GM19239 (cell line): ENCODE measurements at places on chromosomes 16 and 17.

- DNase-seq, result no peak
These were observed 684 bp upstream of the SPIRE2 start for GRCh38 chr16:89827383-89828198.

DNA sequence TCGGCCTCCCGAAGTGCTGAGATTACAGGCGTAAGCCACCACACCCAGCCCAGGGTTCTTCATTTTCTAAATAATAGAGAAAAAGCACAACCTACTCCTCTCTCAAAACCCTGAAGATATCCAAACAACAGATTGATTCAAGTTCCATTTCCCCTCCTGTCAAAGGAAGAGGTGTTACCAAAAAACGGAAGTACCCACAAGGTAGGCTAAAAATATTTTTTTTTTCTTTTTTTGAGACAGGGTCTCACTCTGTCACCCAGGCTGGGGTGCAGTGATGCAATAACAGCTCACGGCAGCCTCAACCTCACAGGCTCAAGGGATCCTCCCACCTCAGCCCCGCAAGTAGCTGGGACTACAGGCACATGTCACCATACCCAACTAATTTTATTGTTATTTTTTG lies 18.9 kb downstream of the UTP6 start:
- no peak for DNase-seq

GRCh38 chr17:73410586-73411312 lies 98.9 kb upstream of the CDC42EP4 start:
- DNase-seq, result no peak

GRCh38 chr16:35636480-35637230 lies 2177.2 kb downstream of the TP53TG3F start:
- no peak for DNase-seq

GRCh38 chr16:4700997-4701743 lies 7.8 kb downstream of the NUDT16L1 start:
- DNase-seq, result no peak

DNA sequence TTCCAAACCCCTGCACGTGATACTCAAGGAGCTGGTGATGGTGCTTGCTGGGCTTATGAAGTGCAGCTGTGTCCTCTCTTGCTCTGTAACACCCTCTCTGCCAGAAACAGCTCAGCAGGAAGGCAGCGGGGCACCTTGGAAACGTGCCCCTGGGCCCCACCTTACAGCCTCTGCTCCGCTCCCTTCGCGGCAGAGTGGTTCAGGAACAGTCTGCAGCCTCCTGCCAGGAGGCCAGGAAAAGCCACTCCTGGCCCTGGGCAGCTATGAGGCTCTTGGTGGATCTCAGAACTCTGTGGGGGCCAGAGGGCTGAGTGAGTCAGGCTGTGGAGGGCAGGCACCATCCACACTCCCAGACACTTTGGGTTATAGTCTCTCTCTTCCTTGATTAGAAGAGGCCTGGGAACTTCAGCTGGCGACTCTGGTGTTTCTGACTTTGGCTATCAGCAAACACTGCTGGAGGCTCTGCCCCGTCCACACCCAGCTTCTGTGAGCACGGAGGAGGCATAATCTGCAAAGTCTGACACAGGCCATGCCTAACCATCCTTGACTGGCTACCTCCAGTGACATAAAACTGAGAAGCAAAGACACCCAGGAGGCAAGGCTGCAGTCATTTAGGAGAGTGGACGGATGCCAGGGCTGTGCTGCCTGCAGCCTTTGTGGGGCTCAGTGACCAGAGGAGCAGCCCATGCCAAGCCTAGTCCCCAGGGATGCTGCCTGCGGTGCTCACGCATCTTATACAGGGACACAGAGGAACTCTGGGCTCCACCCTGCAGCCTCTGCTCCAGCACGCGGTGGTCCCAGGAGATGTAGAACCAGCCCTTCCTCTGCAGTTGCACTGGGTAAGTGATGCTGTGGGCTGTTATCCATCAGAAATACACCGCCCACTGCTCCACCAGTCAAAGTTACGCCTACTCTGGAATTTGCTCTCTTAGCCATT lies 65.3 kb downstream of the METRNL start:
- no peak for DNase-seq

- DNase-seq, result no peak
These were observed 1.3 kb upstream of the FSCN2 start for GRCh38 chr17:81526662-81527571.

- no peak for DNase-seq
These were observed 13.7 kb downstream of the SLX4 start for GRCh38 chr16:3597676-3598075.

DNA sequence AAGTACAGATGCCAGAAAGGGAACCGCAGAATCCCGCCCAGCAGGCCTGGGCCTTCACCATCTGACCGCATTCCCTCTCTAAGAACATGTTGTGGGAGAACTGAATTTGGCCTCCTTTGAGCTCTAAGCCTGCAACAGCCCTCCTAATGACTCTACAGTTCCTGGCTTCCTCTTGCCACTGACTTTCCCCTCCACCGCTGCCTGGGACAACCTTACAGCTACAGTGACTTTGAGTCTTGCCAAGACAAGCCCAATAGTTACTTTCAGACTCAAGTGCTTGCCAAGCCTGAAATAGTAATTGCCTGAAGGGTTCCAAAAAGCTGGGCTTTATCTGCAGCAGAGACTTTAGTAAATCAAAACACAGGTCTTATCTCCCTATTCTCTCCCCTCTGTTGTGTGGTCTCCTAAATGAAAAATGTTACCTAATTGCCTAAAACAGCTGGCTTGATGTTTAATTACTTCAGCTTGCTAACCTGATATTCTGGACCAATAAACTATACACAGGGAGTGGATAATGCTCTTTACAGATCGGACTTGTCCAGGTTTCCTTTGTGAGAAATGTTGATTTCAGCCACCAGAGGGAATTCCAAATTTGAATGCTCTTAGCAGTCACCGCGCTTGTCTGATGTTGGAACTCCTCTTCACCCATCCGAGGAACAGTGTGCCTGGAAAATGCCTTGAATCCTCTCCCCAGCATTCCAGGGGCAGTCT lies 85.1 kb upstream of the TBX2 start:
- no peak for DNase-seq

GRCh38 chr16:49918257-49918656 lies 62.3 kb upstream of the ZNF423 start:
- no peak for DNase-seq

- DNase-seq, result no peak
These were observed 42.5 kb downstream of the SLC6A2 start for GRCh38 chr16:55698331-55698730.

GRCh38 chr16:75025761-75026160 lies 26.9 kb downstream of the ZNRF1 start:
- DNase-seq, result no peak

GRCh38 chr16:89031715-89032659 lies 55.0 kb upstream of the CBFA2T3 start:
- DNase-seq, result peak; percentile 66

GRCh38 chr17:6525141-6525540 lies 31.2 kb downstream of the PITPNM3 start:
- DNase-seq, result no peak

DNA sequence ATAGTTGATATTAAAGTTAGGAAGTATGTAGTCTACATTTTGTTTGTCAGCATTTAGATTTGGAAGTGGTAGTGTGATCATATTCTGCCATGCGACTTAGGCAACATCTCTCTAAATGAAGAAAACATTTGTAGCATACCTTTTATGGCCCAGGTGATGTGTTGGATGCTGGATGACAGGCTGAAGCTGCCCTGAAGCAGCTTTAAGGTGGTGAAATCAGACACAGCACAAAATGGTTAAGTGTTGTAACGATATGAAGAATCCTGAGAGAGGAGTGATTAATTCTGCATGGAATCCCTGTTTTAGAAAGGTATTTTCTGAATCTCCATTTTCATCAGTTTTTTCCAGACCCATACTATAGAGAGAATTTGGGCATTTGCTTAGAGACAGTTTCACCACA lies 28.3 kb downstream of the AATF start:
- DNase-seq, result no peak

DNA sequence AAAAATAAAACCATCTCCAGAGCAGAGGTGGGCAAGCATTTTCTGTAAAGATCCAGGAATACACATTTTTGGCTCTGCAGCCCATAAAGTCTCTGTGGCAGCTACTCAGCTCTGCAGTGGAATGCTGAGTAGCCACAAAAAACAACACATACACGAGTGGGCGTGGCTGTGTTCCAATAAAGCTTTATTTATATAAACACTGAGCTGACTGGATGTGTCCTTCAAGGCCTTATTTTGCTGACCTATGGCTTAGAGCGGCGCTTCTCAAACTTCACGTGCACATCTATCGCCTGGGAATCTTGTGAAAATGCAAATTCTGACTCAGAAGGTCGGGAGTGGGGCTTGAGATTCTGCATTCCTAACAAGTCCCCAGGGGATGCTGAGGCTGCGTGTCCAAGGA lies 39.7 kb downstream of the XYLT1 start:
- no peak for DNase-seq

GRCh38 chr16:8761078-8761477 lies 36.4 kb downstream of the TMEM186 start:
- no peak for DNase-seq

DNA sequence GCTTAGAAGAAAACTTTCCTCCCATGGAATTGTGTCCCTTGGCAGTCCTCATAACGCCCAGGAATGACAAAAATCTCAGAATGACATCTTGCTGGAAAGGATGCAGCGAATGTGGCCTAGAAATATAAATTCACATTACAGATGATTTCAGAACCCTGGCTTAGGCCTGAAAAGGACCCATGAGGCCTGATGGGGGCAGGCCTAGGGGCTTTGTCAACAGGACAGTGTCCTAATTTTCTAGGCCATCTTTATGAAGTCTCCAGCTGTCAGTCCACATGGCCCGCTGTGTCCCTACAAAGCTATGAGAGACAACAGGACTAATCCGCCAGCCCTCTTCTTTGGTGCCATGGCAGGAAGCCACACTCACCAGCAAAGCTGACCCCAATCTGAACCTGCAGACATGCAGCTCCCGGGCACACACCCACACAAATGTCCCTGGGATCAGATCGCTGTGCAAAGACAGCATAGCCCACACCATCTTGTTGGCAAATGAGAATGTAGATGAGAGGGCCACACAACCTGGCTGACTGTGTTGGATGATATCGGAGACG lies 40.4 kb upstream of the DNAH17 start:
- DNase-seq, result no peak

GRCh38 chr16:84084570-84085270 lies 32.0 kb downstream of the MBTPS1 start:
- DNase-seq, result peak; percentile 70

DNA sequence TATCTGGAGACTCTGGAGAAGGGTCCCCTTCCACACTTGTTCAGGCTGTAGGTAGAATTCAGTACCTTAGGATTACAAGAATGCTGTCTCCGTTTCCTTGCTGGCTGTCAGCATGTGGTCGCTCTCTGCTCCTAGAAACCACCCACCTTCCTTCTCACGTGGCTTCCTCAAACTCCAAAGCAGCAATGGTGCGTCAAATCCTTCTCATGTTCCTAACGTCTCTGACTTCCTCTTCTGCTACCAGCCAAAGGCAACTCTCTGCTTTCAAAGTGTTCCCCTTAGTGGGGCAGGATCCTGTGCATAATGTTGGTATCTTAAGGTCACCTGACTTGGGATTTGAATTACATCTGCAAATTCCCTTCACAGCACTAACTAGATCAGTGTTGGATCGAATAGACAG lies 30.9 kb upstream of the DYNLRB2 start:
- no peak for DNase-seq

- no peak for DNase-seq
These were observed 436.8 kb downstream of the CA10 start for GRCh38 chr17:51721730-51722129.

GRCh38 chr17:57662644-57663308 lies 82.3 kb downstream of the CCDC182 start:
- DNase-seq, result no peak

DNA sequence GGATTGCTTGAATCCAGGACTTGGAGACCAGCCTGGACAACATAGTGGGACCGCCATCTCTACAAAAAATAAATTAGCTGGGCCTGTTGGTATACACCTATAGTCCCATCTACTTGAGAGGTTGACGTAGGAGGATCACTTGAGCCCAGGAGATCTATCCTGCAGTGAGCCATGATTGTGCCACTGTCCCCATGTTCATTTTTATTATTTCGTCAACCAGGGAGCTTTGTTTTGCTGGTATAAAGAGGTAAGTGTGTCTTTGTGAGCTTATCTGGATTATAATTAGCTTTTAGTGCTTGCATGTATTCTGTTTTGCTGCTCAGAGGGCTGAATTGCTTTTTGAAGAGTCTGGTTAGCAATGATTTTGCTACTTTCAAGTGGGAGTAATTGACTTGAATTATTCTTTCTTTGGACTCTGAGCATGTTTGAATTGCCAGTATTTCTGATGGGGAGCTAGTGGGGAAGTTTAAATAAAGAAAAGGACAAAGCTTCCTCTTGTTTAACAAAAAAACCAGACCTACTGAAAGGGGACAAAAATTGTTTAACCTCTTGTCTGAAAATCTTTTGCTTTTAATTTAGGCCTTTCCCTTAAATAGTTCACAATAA lies 31.6 kb upstream of the BCAS3 start:
- no peak for DNase-seq

- no peak for DNase-seq
These were observed 37.7 kb downstream of the XYLT1 start for GRCh38 chr16:17432901-17433576.

DNA sequence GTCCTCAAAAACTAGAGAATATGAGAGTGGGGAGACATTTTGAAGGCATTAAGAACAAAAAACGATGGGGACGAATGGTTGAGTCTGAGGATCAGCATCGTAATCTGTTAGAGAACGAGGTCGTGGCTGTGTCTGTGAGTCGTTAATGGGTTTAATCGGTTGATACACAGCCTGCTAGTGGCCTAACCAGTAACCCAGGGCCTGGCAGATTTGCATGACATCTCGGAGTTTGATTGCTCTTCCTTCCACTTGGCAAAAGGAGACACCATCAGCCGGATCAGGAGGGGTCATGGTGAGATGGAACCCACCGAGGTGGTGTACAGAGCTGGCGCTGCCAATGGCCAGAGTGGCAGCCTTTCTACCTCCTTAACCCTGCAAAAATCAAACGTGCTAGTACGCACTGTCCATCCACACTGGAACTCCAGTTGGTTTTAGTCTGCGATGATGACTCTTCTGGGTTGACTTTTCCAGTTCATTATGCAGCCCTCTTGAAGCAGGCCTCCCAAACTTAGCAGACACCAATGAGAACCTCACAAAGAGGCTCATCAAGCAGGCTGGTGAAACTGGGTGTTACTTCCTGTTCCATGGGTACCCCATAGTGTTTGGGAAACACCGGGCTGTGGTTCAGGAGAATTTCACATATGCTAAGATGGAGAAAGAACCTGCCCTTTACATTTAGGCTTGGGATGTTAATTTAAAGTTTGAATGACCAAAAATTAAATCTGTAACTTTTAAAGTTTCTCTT lies 4.1 kb downstream of the HS3ST3B1 start:
- DNase-seq, result no peak

DNA sequence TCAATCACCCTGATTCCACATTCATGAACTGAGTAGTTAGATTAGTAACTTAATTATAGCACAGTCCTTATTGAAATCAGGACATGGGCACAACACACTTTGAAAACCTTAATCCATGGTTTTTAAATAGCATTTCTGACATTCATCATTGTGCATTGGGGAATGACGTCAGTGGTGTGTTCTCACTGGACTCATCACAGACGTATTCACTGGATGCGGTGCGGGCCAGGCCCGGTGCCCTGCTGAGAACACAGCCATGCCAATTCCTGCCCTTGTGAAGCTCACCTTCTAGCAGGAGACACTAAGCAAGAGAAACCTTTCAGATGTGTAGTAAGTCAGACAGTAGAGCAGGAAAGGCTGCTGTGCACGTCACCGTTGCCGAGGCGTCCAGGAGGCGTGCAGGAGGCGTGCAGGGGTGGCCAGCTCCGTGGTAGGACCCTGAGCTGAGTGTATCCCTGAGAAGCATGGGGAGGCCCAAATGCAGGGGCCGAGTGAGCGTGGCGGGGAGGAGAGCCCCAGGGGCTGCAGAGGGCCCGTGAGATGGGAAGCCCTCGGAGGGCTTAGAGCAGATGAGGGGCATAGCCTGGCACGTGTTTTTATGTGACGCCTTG lies 12.9 kb downstream of the BANP start:
- DNase-seq, result no peak
